ENCODE measurements at places on chromosomes 6 and 20.
A peak's percentile ranks its signal among the peaks of the same experiment; 100 is the strongest.

GRCh38 chr20:51169813-51170212, 146.9 kb upstream of the KCNG1 start:
- no peak for DNase-seq

DNA sequence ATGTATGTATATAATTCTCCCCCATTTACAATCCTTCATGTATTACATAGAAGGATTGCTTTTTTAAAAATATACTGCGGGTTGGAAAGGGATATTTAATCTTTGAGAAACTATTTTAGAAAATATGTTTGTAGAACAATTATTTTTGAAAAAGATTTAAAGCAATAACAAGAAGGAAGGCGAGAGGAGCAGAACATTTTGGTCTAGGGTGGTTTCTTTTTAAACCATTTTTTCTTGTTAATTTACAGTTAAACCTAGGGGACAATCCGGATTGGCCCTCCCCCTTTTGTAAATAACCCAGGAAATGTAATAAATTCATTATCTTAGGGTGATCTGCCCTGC, 3.6 kb downstream of the FOXC1 start:
- DNase-seq, result no peak

- no peak for DNase-seq
These were observed 44.9 kb upstream of the BCAS1 start for GRCh38 chr20:54115172-54115854.

- no peak for DNase-seq
These were observed 51.0 kb upstream of the TFAP2A start for GRCh38 chr6:10465629-10466499.

GRCh38 chr6:146904596-146904995, 299.6 kb upstream of the STXBP5 start:
- DNase-seq, result no peak

DNA sequence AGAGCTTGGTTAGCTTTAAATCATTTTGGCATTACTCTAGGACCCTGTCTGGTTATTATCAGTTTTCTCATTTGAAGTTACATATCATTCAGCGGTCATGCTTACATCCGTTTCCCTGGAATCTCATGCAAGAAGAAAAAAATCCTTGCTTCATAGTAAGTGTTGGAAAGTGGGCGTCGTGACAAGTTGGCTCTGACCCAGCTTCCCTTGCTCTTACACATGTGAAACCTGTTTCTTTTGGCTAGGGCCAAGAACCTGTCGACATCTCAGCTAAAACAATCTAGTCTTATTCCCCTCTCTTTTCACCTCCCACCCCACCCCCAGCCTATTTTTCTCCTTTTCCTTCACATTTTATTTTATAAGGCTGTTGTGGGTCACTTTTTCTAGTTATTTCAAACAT, 45.5 kb downstream of the ANKS1A start:
- no peak for DNase-seq

DNA sequence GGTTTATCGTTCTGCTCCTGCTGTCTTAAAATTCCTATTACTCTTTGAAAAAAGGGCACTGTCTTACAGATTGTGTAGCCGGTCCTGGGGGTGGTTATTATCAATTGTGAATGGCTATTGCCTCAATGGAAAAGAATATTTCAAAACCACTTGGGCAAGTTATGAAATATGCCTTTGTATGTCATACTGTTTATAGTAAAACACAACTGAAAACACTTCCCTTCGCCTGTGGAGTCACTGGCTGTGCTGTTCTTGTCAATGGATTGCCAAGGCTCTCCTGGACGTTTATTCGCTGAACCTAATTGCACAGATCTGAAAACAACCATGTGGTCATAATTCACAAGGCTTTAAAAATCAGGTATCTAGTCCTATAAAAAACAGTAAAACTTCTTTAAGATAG, 47.8 kb upstream of the TAGAP start:
- no peak for DNase-seq

- no peak for DNase-seq
These were observed 112.4 kb upstream of the ATXN1 start for GRCh38 chr6:16873698-16874097.

GRCh38 chr6:168577496-168577895, 136.5 kb downstream of the SMOC2 start:
- DNase-seq, result no peak

- DNase-seq, result no peak
These were observed 80.1 kb upstream of the MLIP start for GRCh38 chr6:54031169-54031568.

GRCh38 chr20:33693289-33693688, 7.1 kb upstream of the E2F1 start:
- no peak for DNase-seq

DNA sequence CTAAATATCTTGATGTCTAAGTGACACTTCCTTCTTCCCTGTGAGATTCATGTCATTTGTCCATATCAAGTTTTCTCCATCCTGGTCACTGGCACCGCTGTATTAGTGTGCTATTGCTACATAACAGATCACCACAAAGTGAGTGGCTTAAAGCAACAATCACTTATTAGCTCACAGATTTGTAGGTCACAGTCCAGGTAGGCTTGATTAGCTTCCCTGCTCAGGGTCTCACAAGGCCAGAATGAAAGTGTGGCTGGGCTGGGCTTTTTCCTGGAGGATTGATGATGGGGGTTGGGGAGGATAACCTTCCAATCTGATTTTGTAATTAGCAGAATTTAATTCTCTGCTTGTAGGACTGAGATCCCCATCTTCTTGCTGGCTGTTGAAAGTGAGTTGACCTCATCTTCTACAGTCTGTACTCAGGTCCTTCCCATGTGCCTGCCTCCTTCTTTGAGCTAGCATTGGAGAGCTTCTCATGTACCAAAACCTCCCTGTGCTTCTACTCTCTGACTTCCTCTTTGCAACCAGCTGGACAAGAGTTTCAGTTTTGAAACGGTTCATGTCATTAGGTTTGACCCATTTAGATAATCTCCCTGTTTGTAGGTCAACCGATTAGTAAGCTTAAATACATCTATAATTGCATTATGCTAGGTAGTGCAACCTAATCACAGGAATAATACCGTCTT, 152.4 kb upstream of the MAN1A1 start:
- no peak for DNase-seq

GRCh38 chr6:158910484-158911440, 89.2 kb downstream of the RSPH3 start:
- DNase-seq, result no peak

GRCh38 chr20:51265361-51265760, 242.5 kb upstream of the KCNG1 start:
- DNase-seq, result no peak

DNA sequence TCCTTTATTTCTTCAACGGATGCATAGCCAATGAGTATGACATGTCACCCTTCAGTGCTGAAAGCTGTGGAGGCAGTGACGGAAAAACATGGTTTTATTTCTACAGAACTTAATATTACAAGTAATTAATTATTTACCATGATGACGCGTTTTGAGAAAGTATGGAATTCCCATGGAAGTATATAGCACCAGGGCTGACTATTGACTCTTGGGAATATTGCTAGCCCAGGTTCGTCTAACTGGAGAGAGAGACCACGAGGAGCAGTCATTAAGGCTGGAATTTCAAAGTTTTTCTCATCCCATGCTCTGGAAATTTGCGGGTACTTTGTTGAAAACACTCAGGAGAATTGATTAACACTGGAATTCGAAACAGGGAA, 155.2 kb upstream of the PRSS16 start:
- DNase-seq, result no peak

- no peak for DNase-seq
These were observed 22.5 kb upstream of the HFE start for GRCh38 chr6:26064619-26065257.

DNA sequence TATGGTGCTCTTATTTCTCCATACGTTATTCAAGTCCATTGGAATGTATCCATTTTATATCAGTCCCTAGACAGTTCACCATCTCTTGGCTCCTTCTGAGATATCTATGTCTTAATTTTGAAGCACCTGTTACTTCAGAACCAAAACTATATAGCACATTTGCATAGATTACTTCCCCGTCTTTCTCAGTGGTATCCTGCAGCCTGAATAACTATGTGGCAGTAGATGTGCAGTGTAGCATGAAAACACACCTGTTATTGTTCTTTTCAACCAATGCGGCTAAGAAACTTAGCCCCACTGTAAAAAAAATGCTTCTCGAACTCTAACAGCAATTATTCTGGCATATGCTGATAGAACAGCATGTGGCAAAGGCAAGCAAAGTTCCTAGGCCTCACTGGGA, 1184.4 kb upstream of the ADGRB3 start:
- no peak for DNase-seq

DNA sequence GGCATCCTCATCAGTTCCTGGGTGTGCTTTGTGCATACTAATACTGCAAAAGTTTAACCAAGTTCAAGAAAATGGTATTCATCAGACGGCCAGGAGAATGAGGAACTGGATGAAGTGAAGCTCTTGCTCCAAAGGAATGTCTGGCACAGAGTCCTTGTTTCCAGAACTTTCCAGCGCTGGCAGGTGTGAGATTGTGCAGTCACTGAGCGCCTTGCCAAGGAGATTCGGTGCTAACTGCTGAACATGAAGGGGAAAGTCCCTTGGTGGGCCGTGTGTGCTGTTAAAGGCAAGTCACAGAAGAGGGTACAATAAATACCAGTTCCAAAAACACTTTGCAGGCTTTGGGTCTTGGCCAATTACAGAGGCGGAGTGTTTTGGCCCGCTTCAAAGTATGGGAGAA, 262.3 kb upstream of the SOX4 start:
- no peak for DNase-seq

GRCh38 chr6:47202644-47203205, 107.0 kb downstream of the TNFRSF21 start:
- DNase-seq, result no peak

DNA sequence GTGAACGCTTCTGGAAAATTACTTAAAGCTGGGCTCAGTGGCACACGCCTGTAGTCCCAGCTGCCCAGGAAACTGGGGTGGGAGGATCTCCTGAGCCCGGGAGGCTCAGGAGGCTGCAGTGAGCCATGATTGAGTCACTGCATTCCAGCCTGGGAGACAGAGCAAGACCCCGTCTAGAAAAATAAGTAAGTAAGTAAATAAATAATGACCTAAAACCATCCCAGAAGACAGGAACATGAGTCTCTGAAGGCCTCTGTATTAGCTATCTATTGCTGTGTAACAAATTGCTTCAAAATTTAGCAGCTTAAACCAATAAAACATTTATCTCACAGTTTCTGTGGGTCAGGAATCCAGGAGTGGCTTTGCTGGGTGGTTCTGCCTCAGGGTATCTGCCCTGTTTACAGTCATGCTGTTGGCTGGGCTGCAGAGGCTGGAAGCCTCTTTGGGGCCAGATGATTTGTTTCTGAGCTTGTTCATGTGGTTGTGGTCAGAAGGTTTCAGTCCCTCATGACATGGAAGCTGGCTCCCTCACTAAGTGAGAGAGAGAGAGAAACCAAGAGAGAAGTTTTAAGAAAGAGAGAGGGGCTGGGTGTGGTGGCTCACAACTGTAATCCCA, 48.4 kb upstream of the NCOA3 start:
- DNase-seq, result peak; percentile 47

GRCh38 chr6:20644667-20645370, 110.6 kb downstream of the CDKAL1 start:
- no peak for DNase-seq

GRCh38 chr6:157380458-157380778, 572 bp upstream of the ZDHHC14 start:
- peak; percentile 19 for DNase-seq

GRCh38 chr6:87798393-87799278, 96.6 kb upstream of the AKIRIN2 start:
- no peak for DNase-seq

GRCh38 chr6:26536571-26537159, 1.5 kb upstream of the HMGN4 start:
- DNase-seq, result no peak

DNA sequence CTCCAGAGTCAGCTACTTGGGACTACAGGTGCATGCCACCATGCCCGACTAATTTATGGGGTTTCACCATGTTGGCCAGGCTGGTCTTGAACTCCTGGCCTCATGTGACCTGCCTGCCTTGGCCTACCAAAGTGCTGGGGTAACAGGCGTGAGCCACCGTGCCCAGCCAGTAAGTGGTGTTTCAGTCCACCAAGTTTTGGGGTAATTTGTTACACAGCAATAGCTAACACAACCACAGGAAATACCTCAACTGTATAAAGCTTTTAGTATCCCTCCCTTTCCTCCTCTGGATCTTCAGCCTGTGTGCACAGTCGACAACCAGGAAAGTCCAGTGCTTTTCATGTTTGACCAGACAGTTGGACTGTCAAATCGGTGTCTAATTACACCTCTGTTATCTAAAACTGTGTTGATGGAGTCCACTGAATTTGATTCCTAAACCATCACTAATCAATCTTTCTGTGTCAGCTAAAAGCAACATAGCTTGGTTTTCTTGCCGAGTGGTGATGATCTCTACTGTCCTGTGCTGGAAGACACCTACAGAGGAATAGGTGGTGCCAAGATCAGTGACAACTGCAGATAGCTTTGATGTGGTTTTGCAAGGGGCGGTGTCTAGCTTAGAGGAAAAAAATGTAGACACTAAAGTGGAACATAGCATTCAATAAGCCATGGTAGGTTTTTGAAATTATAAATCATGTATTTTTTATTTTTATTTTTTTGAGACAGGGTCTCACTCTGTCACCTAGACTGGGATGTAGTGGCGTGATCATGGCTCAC, 22.2 kb upstream of the ZBTB2 start:
- DNase-seq, result no peak

- DNase-seq, result no peak
These were observed 563.5 kb upstream of the NRSN1 start for GRCh38 chr6:23562554-23562953.

GRCh38 chr6:15948930-15949900, 179.7 kb upstream of the MYLIP start:
- DNase-seq, result no peak

DNA sequence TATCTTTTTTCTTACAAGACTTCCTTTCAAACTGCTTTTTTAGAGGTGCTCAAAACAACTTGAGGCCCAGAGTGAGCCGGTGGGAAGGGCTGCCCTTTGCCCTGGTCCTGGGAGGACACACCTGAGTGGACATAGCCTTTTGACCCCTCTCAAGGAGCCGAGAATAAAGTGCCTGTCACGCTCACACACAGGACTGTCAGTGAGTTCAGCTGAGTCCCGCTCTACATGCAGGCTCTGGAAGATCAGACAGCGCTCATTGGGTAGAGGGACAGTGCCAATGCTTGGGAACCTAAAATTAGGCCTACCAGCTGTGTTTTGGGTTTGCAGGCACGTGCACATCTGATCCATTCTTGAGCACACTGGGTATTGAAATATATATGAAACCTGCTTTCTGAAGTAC, 387.8 kb downstream of the CD83 start:
- no peak for DNase-seq
